ENCODE measurements at places on chromosomes 11 and 22.

- no peak for DNase-seq
Observed at GRCh38 chr11:74330075-74330858, 18.8 kb upstream of the P4HA3 start.

DNA sequence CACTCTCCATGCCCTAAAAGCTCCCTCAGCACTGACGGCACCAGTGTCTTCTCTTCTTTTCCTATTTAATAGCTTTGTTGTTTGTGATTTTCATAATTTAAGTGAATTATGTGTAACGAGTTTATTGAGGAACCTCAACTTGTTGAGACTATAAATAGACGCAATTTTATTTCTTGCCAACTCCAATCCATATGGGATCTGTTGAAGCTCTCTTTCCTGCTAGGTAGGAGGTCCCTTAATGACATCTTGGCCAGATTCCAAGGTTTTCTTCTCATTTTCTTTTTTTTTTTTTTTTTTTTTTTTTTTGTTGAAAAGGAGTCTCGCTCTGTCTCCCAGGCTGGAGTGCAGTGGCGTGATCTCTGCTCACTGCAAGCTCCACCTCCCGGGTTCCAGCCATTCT, 14.2 kb downstream of the RTL6 start:
- no peak for DNase-seq

DNA sequence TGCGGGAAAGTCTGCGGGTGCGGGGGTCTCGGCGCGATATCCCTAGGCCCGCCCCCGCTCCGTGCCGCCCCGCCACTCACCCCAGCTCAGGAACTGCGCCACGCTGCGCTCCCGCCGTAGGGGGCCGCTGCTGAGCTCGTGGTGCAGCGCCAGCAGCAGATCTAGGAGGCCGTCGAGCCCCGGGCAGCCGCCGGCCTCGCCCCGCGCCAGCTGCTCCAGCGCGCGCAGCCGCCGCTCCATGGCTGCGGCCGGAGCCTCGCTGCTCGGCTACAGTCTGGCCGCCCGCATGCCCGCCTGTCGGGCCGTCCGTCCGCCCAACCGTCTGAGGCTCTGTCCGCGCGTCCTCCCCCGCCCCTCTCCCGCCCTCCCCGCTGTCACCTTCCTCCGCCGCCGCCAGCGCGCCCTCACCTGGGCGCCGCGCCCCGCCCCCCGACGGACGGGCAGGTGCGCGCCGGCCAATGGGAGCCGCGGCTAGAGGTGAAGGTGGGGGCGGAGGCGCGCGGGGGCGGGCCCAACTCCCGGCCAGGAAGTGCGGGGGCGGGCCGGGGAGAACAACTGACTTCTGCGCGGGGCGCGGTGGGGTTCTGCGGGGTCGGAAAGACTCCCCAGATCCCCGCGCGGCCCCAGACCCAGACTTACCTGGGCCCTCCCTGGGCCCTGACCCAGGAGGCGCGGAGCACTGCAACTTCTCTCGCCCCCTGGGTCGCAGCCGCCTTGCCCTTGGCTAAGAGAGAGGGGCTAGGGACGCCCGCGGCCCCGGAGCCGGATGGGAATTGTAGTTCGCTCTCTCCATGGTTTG, at the start of gene CDC42BPG:
Gene CDC42BPG, minus strand, starts transcription at position 324 of the 799 bp plus-strand sequence. Its CDS starts 84 bp downstream, at position 240.
- DNase-seq, result peak; percentile 94

- peak; percentile 37 for DNase-seq
Observed at GRCh38 chr11:35487532-35488078, 37.8 kb downstream of the PAMR1 start.

- no peak for DNase-seq
Observed at GRCh38 chr11:35651263-35651662, 11.3 kb upstream of the TRIM44 start.

GRCh38 chr11:65297026-65297672, 17.5 kb upstream of the CDC42EP2 start:
- no peak for DNase-seq

- no peak for DNase-seq
Observed at GRCh38 chr11:11304550-11304949, 48.5 kb downstream of the CSNK2A3 start.

DNA sequence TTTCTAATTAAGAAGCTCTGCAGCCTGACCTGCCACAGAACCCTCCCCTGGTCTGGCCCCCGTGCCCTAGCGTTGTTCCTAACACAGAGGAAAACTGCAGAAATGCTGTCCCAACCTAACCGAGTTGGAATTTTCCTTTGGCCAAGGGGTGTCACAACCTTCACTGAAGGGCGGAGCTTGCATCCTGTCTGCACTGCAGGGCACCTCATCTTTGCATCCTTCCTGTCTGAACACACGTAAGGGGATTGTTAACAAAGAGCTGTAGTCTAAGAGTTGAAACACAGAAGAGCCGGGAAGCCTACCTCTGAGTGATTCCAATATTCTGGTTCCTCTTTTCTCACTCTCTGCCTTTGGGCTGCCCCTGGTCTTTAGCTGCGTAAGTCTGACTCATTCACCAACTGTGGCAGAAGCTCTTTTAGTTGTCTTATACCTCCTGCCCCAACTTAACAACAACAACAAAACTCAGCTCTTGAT, 1.6 kb downstream of the DIXDC1 start:
- no peak for DNase-seq

- no peak for DNase-seq
Observed at GRCh38 chr22:22823131-22823810, 64.3 kb upstream of the IGLL5 start.

GRCh38 chr22:24208012-24208749, 26.9 kb downstream of the SUSD2 start:
- DNase-seq, result peak; percentile 100

- DNase-seq, result no peak
Observed at GRCh38 chr11:3092603-3093141, 35.4 kb upstream of the CARS1 start.

- DNase-seq, result no peak
Observed at GRCh38 chr11:104581246-104581980, 316.8 kb downstream of the CASP12 start.

GRCh38 chr22:46902998-46903916, 140.8 kb downstream of the TBC1D22A start:
- DNase-seq, result no peak

DNA sequence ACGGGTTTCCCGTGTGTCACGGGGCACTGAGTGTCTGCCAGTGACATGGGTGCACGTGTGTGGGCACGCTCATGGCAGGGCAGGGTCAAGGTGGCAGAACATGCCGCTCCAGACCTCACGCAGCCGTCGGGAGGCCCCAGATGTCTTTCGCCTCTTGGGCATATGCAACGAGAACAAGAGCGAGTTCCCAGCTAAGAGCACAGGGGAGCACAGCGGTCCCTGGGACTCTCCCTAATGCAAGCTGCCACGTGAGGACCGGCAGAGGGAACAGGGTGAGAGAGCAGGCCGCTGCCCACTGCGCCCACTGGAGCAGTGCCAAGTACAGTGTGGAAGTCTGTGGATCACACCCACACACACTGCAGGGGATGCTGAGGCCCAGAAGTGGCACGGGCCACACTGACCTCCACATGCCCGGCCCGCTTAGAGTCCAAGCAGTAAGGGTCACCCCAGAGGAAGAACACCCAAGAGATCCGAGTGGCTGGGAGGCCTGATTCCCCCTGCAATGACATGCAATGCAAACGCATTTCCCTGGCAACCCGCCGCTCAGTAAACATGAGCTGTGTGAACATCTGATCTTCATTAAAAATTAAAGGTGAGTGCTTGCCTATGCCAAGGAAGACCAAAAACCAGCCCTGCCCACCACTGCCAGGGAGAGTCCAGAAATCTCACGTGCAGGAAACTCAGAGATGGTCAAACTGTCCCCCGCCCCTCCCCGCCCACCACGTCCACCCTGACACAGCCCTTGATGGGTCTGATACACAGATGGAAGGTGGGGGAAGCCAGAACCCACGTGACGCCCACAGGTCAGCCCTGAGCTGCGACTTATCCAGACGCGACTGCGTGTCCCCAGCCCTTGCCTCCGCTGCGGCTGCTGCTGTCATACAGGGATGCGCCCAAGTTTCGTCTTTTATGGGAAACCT, 11.7 kb downstream of the CERK start:
- DNase-seq, result no peak

DNA sequence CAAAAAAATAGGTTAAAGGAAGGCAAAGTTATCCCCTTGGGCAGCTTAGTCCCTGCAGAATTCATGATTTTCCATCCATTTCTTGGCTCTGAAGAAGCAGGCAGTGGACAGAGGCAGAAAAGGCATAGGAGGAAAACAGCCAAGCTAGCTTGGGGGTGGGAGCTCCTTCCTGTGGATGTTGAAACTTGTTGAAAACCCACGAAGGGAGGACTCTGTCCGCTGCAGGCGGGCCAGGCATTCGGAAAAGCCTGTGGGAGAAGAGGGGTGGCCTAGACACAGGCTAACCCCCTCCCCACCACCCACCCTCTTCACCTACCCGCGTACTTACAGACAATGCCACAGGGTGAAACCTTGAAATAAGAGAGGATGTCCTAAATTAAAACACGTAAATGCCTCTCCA, 72.1 kb downstream of the C22orf31 start:
- DNase-seq, result no peak

DNA sequence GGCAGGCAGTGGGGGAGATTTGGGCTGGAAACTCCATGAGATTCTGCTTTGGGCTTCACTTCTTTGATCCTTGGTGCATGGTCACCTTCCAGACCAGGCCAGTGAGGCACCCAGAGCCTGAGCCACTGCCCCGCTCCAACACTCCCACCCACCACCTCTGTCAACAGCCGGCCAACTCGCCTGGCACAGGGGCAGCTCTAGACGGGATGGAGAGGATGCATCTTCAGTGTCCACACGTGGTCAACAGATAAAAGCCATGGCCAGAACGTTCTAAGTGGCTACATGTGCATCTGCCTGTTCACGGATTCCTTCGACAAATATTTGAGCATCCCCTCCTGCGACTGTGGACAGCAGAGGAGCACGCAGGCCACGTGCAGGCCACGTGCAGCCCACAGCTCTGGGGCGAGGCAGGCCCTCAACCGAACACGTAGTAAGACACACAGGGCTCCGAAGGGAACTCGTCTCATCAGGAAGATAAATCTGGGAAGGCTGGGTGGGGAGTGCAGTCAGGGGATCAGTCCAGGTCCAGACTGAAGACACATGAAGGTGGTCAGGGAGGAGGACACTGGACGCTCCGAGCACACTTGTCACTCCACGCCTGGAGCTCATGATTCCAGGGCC, 1.2 kb downstream of the LRRC56 start:
- no peak for DNase-seq

DNA sequence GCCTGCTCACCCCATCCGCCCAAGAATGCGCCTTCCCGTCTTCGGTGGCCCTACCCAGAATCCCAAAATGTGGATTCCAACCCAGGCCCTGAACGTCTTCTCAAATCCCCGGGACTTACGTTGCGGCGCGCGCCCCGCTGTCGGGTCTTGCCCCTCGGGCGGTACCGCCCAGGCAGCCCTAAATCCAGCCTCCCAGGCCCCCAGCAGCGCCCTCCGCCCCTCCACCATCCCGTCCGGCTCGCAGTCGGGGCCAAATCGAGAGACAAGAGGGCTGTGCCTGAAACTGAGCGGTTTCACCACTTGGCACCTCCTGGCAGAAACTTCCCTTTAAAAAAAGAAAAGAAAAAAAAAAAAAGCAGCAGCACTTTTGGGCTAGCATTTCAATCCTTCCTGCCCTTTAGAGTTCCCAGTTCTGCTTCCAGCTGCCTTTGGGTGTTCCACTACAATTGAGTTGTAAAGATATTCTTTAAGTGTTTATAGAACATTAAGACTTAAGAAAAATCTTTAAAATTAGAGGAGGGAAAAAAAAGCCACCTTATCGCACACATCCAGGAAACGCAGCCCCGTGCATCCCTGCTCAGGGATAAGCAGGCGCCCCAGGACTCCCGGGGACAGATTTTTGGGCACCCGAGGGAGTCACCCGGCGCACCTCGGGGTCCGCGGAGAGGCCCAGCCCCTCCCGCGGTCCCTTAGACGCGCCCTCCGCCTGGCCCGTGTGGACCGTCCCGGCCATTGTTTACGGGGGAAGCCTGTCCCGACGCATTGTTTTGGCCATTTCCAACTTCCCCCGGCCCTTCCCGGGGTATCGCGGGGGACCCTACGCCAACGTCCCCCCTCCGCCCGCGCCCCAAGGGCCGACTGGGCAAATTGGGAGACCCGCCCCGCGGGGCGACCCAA, 57.6 kb downstream of the KCNJ4 start:
- no peak for DNase-seq

DNA sequence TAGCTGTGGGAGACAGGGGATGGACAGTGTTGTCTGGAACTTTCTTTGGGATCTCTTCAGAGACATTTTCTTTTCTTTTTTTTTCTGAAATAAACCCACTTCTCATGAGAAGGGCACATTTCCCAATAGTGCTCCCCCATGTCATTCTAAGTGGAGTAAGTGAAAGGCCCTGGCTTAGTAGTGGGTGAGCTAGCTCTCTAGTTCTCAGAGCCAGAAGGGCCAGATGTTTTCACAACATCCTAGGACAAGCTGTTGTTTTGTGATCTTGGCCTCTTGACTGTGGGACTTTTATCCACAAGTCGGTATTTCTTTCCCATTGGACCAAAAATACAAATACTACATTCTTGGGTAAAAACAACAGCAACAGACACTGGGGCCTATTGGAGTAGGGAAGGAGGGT, 607.7 kb upstream of the TENM4 start:
- no peak for DNase-seq

GRCh38 chr22:29773233-29773632, 6.1 kb downstream of the UQCR10 start:
- DNase-seq, result peak; percentile 87

- peak; percentile 52 for DNase-seq
Observed at GRCh38 chr11:15106201-15106965, 8.3 kb upstream of the INSC start.

- no peak for DNase-seq
Observed at GRCh38 chr11:35779409-35779808, 116.8 kb downstream of the TRIM44 start.

DNA sequence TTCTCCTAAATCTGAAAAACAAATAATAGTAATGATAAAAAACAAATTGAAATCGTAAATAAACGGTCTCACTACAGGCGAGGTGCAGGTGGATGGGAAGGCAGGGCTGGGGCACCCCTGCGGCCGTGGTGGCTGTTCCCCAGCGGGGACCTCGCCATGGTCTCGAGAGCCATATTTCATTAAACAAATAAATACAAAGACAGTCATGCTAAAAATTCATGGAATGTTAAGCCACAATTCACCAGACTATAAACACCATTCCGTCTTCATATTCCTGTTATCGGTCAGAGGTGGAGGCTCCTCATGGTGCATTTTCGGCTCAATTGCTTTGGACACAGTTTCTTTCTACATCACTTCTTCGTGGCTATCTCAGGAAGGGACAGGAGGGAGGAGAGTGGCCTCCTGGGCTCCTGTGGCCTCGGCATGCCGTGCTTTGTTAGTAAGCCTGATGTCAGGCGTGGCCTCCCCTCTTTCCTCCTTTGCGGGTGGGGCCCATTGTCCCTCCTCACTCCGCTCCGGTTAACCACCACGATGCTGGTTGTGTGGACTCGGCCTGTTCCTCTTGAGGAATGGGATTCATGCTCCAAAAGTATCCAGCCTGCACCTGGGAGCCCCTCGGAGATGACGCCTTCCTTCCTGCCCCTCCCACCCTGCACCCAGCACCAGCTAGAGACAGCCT, 16.1 kb upstream of the BRSK2 start:
- DNase-seq, result no peak

DNA sequence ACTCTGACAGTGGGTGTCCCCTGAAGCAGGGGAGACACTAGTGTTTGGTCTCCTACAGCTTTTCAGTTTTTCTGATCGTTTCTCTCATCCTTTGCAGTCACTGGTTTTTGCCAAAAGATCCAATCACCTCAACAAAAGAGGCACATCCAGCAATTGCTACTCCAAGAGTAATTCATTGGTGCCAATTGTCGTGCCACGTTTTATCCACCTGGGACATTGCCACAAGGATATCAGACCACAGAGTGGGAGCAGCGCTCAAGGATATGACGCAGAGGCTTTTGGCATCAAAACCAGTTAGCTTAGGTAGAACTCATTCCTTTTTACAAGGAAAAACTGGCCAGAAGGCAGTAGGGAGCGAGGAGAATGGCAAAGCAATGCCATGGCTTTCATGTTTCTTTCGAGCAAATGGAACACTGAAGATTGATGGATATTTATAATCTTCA, 40.9 kb upstream of the BLID start:
- no peak for DNase-seq
